ENCODE measurements at places on chromosomes 11 and 22.

DNA sequence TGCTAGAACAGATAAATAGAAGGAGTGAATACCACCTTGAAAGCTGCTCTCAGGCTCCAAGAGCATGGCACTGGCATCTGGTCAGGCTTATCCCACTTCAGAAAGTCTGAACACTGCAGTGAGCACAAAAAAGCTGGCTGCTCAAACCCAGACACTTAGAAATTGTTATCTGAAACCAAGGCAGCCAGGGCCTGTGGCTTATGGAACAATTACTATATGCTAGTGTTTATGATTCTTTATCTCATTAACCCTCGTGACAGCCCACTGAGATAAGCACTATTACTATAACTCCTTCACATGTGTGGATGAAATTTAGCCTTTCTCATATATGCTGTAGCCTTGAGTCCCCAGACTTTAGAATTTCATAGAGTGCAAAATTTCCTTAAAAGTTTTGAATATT is 400.2 kb downstream of the RAB38 start:
- DNase-seq = no peak

GRCh38 chr22:33271390-33272161 is 213.4 kb upstream of the SYN3 start:
- DNase-seq = peak; percentile 4

GRCh38 chr11:96278039-96278897 is 64.7 kb downstream of the MAML2 start:
- DNase-seq = peak; percentile 7

DNA sequence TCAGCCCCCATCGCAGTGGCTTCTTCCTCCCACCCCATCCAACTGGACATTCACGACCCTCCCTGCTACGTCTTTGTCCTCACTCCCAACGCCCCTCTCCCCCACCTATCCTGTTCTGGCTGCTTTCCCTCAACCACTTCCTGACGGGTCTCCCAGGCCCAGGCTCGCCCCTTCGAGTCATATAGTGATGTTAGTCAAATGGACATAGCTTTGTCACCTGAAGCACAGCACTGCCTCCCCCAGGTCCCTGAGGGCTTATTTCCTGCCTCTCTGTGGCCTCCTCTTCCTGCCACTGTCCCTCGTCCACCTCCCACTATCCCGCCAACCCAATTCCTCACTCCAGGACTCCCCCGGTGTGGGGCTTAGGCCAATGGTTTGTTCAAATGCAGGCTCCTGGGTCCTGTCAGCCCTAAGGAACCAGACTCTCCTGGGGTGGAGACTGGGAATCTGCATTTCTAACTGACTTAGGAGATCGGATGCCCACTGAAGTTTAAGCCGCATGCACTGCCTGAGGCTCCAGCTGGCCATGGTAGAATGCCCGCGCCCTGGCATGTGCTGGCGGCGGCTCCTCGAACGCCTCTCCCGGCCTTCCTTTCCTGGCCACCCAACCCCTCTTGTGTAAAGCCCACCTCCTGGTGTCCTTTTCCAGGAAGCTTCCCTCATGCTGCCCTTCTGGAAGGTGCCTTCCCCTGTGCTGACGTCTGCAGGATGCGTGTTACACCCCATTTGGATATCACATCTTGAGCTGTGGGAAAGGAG is 18.3 kb downstream of the SUN2 start:
- peak; percentile 55 for DNase-seq

GRCh38 chr11:40445391-40445790 is 1014.1 kb downstream of the LRRC4C start:
- peak; percentile 24 for DNase-seq

- DNase-seq = no peak
These were observed 237.3 kb downstream of the ST3GAL4 start for GRCh38 chr11:126592496-126593410.

DNA sequence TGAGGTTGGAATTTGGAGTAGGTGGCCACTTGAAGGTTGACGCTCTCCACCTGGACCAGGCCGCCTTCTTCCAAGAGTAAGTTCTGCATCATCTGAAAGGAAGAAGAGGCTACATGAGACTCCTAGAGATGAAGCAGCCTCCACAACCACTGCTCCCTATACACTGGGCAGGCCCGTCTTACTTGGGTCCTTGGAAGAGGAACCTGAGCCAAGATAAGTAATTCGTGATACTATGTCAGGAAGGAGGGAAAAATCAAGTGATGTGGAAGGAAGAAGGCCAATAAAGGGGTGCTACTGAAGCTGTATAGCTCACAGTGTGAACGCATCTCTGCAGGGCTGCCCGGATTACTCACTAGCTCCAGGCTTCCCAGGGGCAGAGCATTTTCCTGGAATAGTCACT is 11.1 kb downstream of the UFD1 start:
- DNase-seq = no peak

- no peak for DNase-seq
These were observed 44.2 kb downstream of the DSCAML1 start for GRCh38 chr11:117752721-117753237.

GRCh38 chr11:62961017-62961570 is 23.7 kb downstream of the SLC22A6 start:
- no peak for DNase-seq

- DNase-seq = no peak
These were observed 16.3 kb downstream of the ADORA2A start for GRCh38 chr22:24443668-24444067.

GRCh38 chr22:44365832-44366231 is 53.1 kb upstream of the SHISAL1 start:
- no peak for DNase-seq

DNA sequence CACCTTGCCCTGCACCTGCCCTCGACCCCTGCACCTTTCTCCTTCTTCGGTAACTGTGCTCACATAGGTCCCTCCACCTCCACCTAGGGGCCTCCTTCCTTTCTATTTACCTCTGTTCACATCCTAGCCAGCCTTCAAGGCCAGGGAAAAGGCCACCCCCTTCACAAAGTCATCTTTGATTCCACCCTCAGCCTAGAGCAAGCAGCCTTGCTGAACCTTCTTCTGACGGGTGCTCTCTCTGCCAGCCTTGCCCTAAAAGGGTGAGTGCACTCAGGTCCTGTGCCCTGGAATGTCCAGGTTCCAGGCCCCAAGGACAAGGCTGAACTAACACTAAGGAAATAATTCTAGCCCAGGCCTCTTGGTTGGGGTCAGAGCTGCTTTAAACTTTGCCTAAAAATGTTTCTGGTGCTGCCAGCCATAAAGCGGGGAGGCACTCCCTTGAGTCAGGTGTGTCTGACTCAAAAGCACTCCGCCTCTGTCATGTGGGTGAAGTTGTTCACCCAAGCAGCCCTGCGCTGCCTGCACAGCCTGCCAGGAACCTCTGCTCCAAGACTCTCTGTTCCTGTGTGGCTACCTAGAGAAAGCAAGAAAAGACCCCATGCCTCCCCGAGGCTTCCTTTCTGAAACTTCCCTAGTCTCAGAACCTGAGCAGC is 9.2 kb upstream of the FAM83F start:
- DNase-seq = no peak

GRCh38 chr11:20762980-20763379 is 93.6 kb downstream of the NELL1 start:
- no peak for DNase-seq

- DNase-seq = no peak
These were observed 50.1 kb upstream of the MUC15 start for GRCh38 chr11:26622181-26622580.

- DNase-seq = no peak
These were observed 1.7 kb upstream of the TSSC4 start for GRCh38 chr11:2398664-2399355.

DNA sequence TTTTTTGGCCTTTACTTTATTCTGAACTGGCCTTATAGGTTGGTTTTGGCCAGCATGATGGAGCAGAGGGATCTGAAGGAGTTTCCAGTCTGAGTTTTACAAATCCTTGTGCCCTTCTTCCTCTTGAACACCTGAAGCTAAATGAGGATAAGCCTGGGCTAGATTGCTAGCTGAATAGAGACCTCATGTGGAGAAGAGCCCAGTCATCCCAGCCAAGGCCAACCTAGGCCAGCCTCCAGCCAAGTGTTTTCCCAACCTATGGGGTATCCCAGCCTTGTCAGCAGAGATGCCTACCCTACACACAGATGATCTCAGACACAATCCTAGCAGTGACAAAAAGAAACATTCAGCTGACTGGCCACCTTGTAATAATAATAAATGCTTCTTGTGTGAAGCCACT is 966 bp upstream of the CASP12 start:
- DNase-seq = no peak

- DNase-seq = no peak
These were observed 185.1 kb upstream of the SYT13 start for GRCh38 chr11:45471266-45471665.

DNA sequence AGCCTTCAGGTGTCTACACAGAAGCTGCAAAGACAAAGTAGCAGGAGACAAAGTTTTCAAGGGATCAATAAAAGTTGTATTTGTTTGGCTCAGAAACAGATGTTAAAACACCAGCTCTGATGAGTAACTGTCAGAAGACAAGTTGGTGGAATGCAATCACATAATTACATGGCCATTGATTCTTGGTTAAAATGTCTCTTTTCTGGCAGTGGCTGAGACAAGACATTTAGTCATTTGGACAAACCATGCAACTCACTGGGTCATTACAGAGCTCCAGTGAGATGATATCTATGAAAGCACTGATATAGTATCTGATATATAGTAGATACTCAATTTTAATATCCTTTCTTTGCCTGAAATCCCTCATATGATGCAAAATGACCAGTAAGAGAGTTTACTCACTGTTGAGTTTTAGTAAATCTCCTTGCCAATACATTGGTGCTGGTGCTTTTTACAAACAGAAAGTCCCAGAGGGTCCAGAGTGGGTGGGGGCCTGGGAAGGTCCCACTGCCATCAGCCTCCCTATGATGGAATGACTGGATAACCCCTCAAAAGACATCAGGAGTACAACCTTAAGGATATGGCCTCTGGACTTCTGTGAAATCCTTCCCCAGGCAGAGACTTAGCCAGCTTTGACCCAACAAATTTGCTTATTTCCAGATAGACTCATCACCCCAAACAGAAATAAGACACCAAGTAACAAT is 95.0 kb downstream of the SLC1A2 start:
- no peak for DNase-seq

GRCh38 chr11:2534957-2535672 is 90.3 kb downstream of the KCNQ1 start:
- DNase-seq = no peak

GRCh38 chr11:67500484-67500821 is 4.7 kb downstream of the PITPNM1 start:
- no peak for DNase-seq

GRCh38 chr22:23536821-23537345 is 43.2 kb downstream of the IGLL1 start:
- no peak for DNase-seq

DNA sequence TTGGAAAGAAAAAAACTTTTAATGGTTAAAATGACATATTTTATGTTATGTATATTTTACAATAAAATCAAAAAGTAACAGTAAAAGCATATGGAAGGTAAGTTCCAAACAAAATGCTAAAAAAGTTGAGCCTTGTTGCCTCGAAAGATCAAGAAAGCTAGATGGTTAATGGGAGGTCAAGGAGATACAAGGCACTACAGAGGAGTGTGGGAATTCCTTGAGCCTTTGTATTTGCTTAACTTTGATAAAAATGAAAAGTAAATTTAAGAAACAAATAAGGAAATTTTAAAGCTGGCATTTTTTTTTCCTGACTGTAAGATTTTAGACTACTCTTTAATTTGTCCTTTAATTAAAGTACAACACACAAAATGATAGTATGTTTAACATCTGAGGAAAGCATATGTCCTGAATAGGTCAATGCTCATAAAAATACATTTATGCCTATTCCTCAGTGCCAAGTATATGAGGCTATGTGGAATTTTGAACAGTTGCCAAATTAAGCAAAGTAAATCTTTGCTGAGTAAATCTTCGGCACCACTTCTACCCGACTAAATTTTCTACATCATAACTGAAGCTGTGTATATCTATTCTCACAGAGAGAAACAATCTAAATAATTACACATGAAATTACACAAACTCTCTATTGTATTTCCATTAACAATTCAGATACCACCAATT is 108.8 kb downstream of the TTC28 start:
- DNase-seq = no peak

DNA sequence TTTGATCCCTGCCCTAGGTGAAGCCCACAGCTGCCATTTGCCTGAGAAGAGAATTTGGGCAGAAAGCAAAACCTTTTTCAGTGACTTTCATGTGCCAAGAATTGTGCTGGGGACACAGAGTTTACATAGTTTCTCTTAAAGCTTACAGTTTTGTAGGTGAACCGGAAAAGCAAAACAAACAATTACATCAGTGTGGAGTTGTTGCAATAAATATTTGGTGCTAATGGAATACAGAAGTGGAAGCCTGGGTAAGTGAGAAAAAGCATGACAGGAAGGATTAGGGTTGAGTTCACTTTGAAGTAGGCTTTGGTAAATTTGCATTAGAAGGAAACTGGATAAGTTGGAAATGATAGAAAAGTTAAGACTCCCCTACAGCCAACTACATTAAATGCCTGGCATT is 82.7 kb downstream of the RASSF10 start:
- DNase-seq = no peak

- peak; percentile 66 for DNase-seq
These were observed 65.0 kb downstream of the SFI1 start for GRCh38 chr22:31561238-31561887.

GRCh38 chr11:45161252-45162063 is 15.0 kb downstream of the PRDM11 start:
- no peak for DNase-seq

Data from RKO (cell line).